ENCODE measurements at places on chromosomes 2 and 18. TPM values are rescaled to one million over a fixed set of nuclear protein-coding genes. Genes with fewer than 3 reads are reported as not detected.

Gene ELOA2
- not detected for total RNA-seq

Gene C2orf15
- total RNA-seq, result 16.0 TPM

DNA sequence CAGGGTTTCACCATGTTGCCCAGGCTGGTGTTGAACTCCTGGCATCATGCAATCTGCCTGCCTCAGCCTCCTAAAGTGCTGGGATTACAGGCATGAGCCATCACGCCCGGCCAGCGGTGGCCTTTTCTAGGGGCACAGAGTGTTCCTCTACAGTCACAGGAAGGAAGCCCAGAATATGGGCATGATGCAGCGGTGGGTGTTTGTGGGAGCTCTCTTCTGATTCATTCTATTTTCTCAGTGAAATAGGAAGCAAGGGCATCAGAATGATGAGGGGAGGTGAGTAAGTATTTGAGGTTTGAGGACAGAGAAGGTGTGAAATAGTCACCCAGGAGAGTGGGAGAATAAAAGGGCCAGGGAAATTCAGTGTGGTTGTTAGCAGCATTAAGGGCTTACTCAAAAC, 70.3 kb upstream of the PSME4 start:
- peaks cover 8% of the 10 kb centered on the region for H3K36me3 ChIP-seq
- no peak overlapping the region for H3K27ac ChIP-seq
- H3K27me3 ChIP-seq, result no peaks in the 10 kb centered on the region
- no peak overlapping the region for H3K4me3 ChIP-seq
- no peak for DNase-seq
- no peaks in the 10 kb centered on the region for H3K4me1 ChIP-seq

- no peaks in the 10 kb centered on the region for H3K4me1 ChIP-seq
- H3K36me3 ChIP-seq, result peaks cover 2% of the 10 kb centered on the region
- DNase-seq, result peak; percentile 22
- no peak overlapping the region for H3K27ac ChIP-seq
These were observed 187.6 kb downstream of the ADCYAP1 start for GRCh38 chr18:1092228-1092627.

Gene SNTG2
- total RNA-seq, result 0.50 TPM

DNA sequence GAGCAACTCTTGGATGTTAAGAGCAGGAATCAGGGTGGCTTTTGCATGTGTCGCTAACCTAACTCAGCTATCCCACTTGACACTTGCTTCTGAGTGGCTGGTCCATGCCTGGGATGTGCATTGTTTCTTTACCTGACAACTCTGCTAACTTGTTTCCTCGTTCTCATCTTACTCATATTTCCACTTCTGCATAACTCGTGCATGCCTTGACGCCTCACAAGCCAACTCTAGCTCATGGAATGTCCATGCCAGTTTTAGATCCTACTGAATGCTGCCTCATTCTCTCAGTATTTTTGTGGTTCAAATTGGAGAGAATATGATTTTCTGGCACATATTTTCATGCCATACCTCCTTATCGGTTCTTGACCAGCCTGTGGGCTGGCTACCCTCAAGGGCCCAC, 52.5 kb downstream of the CDCA7 start:
- H3K27ac ChIP-seq, result no peak overlapping the region
- H3K4me3 ChIP-seq, result no peak overlapping the region
- H3K36me3 ChIP-seq, result no peaks in the 10 kb centered on the region
- peaks cover 8% of the 10 kb centered on the region for H3K4me1 ChIP-seq

GRCh38 chr2:116733699-116734098, 1080.8 kb upstream of the DDX18 start:
- peaks cover 6% of the 10 kb centered on the region for H3K4me1 ChIP-seq
- H3K27me3 ChIP-seq, result no peaks in the 10 kb centered on the region
- H3K27ac ChIP-seq, result no peak overlapping the region
- H3K4me3 ChIP-seq, result no peak overlapping the region

GRCh38 chr2:67503066-67503795, 106.1 kb downstream of the ETAA1 start:
- H3K4me1 ChIP-seq, result peaks cover 12% of the 10 kb centered on the region
- DNase-seq, result no peak
- H3K4me3 ChIP-seq, result no peak overlapping the region
- H3K27ac ChIP-seq, result no peak overlapping the region

DNA sequence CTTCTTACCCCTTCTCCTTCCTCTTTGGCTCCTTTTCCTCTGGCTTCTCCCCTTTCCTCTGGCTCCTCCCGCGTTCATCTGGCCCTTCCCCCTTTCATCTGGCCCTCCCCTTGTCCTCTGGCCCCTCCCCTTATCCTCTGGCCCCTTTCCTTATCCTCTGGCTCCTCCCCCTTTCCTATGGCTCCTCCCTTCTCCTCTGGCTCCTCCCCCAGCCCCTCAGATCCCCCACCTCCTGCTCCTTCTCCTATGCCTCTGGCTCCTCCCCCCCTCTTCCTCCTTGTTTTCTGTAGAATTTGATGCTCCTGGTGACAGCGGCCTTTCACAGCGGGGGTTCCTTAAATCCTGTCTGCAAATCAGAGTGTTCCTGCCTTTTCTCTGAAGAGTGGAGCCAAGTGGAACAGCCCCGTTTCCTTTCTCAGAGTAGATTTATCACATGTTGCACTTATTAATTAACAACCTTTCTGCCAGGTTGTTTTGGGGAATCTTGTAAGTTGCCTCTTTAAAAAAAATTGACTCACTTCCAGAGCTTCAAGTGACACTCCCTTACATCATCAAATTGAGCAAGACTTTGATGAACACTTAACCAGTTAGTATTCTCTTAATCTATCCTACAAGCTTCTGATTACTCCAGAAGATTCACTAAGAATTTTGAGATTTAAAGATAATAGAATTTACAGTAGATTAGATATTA, 27.9 kb downstream of the FABP1 start:
- no peaks in the 10 kb centered on the region for H3K27me3 ChIP-seq
- H3K4me1 ChIP-seq, result no peaks in the 10 kb centered on the region
- H3K36me3 ChIP-seq, result no peaks in the 10 kb centered on the region
- no peak for DNase-seq
